CD4-positive, alpha-beta T cell treated with Interferon gamma for 1 hour (primary cell): ENCODE measurements at places on chromosomes 2 and 18.

- DNase-seq: no peak
These were observed 69.6 kb downstream of the R3HDM1 start for GRCh38 chr2:135600915-135601314.

DNA sequence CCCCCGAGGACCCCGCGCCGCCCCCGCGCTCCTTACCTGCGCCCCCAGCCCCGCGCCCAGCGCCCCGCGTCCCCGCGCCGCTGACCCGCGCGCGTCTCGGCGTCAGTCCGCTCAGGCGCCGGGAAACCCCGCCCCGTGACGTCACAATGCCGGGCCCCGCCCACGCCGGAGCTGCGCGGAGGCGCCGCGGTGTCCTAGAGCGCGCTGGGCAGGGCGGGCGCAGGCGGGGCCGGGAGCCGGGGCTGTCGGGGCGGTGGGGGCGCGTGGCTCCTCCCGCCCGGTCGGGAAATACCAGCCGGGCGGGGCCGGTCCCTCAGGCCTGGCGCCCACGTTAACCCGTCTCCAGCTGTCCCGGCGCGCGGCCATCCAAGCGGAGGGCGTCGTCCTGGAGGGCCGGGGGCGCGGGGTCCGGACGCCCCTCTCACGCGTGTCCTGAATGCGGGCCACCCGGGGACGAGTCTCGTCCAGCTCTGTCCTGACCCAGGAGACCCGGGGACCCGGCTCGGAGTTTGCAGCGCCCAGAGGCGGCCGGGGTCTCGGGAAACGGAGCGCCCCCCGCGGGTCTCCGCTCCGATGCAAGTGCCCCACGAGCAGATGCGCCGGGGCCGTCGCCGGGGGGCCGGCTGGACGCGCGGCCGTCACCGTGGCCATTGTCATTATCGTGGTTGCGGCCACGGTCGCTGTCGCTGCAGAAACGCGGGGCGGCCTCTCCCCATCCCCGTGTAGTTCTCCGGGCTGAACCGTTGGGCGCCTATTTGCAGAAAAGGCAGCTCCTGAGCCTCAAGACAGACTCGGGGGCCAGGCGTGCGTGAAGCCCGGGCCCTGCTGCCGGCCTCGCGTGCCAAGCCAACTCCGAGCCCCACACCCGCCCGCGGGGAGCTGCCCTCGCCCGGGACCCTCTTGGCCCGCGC lies at the start of gene SLC66A2:
Gene SLC66A2, minus strand, starts transcription at position 109 of the 911 bp plus-strand sequence. CDS start 727 bp downstream, outside the sequence.
- DNase-seq: peak; percentile 92

DNA sequence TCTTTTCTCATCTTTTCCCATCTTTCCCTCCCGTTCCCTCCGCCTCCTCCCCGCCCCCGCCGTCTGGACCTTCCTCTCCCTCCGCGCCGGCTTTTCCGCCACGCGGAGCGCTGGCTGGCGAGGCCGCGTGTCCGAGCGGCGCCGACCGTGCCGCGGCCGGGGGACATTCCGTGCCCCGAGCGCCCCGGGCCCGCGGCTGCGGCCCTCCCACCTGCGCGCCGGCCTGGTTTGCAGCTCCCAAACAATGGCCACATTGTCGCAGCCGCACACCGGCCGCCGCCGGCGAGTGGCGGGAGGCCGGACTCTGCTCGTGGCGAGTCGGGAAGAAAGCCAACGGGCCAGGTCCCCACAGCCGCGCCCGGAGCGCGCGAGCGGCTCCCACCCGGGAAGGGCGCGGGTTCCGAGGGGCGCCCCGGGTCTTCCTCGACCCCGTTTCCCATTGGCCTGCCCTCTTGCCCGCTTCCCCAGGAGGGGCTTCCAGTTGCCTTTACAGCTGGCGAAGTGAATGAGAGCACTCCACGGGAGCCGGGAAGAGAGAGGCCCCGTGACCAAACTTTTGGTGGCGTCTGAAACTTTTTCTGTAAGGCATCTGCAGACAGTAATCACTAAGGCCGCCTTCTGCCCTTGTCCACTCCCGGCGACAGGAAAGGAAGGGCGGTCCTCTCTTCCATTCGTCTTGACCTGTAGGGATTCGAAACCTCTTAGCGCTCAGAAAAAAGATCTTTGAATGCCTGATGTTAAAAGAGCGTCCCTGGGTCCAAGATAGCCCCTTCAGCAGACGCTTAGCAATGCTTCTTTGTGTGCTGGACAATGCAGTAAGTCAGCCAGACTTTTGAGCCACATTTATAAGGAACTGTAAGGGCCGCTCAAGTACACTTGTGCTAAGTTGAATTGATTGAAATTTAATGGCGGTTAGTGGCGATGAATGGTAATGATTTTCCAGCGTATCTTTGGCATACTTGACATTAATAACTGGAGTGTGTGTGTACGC lies 6.2 kb downstream of the GLI2 start:
- DNase-seq: no peak

GRCh38 chr2:205772983-205773382 lies 90.7 kb downstream of the NRP2 start:
- no peak for DNase-seq

GRCh38 chr2:77838441-77838840 lies 316.3 kb upstream of the LRRTM4 start:
- DNase-seq: no peak

DNA sequence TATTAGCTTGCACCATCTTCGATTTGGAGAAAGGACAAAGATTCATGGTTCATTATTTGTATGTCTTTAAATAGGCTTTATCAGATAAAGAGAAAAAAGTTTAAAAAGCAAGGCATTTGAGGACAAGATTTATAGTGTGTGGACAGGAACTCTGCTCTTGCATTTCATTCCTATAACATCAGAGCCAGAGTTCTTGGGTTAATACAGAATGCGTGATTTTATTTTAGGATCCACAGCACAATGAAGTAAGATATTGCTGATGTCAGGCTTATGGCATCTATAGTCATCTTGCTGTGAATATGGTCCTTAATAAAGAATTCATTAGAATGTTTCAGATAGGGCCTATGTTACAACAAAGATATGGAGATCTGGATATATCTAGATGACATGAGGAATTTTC lies 19.7 kb downstream of the RASGRP3 start:
- DNase-seq: no peak

GRCh38 chr2:2825062-2825461 lies 494.0 kb upstream of the MYT1L start:
- DNase-seq: no peak

- DNase-seq: peak; percentile 78
These were observed 284.5 kb downstream of the PRKCE start for GRCh38 chr2:45935791-45936622.

DNA sequence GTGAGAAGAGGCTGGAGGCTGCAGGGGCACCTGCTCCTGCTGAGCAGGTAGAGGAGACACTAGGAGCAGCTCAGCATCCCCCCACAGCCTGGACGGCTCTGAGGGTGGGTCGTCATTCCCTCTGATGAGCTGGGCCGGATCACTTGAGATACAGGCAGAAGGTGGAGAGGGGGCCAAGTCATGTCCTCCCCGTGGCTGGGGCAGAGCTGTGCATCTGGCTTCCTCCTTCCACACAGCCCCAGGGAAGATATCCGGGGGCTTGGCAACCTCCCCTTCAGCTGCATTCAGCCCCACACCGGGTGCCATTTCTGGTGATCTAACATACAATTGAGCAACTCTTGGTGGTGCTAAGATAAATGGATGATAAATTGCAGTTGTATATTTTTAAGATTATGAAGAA lies 236.9 kb downstream of the LDLRAD4 start:
- no peak for DNase-seq

DNA sequence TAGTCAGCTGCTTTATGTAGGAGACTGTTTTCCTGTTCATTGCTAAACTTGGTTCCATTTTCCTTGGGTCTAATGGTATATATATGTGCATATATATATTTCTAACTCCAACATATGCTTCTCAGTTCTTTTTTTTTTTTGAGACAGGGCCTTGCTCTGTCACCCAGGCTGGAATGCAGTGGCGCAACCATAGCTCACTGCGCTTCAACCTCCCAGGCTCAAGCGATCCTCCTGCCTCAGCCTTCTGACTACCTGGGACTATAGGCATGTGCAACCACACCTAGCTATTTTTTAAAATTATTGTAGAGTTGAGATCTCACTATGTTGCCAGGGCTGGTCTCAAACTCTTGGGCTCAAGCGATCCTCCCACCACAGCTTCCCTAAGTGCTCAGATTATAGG lies 22.1 kb downstream of the STPG4 start:
- no peak for DNase-seq

DNA sequence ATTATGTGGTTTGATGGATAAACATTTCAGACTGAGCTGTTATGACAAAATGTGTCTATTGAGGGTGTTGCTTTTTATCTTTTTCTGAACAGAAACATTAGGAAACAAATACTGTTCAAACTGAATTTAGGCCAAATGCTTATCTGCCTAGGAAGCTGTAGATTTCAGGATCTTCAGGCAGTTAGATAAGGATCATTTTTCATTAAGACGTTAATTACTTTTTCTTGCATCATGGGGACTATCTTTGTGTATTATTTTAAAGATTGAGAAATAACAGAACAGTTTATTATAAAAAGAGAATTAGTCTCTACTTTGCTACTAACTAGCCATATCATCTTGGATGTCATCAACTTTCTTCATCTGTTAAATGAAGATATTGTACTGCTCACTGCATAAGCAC lies 107.5 kb downstream of the TTC27 start:
- no peak for DNase-seq

- DNase-seq: no peak
These were observed 157.8 kb downstream of the CYRIA start for GRCh38 chr2:16507655-16508489.

DNA sequence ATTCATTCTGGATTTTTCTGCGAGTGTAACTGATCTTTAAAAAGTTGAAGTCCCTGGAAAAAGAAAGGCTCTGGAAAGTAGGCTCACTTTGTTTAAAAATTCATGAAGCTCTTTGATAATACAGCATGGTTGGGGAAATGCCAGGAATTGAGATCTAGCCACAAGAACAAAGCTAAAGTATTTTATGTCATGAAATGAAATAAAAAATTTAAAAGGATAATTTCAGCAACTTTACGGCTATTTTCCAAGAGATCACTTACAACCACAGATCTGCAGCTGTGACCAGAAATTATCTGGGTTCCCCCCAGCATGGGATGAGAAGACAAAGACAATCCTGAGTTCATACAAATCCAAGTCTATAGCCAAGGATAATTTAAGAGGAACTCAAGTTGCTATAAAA lies 25.3 kb upstream of the RFX8 start:
- DNase-seq: no peak

- DNase-seq: no peak
These were observed 144.7 kb downstream of the GLI2 start for GRCh38 chr2:120880381-120880780.

GRCh38 chr2:37653805-37654378 lies 17.6 kb downstream of the CDC42EP3 start:
- DNase-seq: peak; percentile 67

GRCh38 chr18:13216092-13216582 lies 2.4 kb upstream of the LDLRAD4 start:
- peak; percentile 58 for DNase-seq
